Common myeloid progenitor, CD34-positive (primary cell): ENCODE measurements at places on chromosomes 12 and 14.

GRCh38 chr12:53749986-53750811 is 1.6 kb downstream of the CISTR start:
- peaks cover 34% of the 10 kb centered on the region for H3K27me3 ChIP-seq
- peaks cover 26% of the 10 kb centered on the region for H3K4me1 ChIP-seq
- peak overlapping the region; percentile 74 for H3K4me3 ChIP-seq
- no peak for DNase-seq

DNA sequence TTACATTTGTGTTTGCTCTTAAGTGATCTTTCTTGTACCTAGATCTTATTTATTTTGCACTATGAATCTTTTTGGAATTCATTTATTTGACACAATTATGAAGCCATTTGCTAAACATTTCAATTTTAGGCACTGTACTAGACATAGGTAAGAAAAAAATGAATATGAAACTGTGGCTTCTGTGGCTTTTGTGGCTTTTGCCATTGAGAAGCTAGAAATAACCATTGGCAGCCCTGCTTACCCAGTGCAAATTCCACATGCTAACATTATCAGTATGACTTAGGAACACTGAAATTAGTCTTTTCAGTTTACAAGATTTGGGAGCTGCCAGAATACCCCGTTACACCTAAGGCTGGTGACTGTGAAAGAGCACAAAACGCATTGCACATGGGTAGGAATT is 60.1 kb downstream of the FSCB start:
- H3K4me1 ChIP-seq, result no peaks in the 10 kb centered on the region
- no peak overlapping the region for H3K27ac ChIP-seq
- DNase-seq, result no peak

DNA sequence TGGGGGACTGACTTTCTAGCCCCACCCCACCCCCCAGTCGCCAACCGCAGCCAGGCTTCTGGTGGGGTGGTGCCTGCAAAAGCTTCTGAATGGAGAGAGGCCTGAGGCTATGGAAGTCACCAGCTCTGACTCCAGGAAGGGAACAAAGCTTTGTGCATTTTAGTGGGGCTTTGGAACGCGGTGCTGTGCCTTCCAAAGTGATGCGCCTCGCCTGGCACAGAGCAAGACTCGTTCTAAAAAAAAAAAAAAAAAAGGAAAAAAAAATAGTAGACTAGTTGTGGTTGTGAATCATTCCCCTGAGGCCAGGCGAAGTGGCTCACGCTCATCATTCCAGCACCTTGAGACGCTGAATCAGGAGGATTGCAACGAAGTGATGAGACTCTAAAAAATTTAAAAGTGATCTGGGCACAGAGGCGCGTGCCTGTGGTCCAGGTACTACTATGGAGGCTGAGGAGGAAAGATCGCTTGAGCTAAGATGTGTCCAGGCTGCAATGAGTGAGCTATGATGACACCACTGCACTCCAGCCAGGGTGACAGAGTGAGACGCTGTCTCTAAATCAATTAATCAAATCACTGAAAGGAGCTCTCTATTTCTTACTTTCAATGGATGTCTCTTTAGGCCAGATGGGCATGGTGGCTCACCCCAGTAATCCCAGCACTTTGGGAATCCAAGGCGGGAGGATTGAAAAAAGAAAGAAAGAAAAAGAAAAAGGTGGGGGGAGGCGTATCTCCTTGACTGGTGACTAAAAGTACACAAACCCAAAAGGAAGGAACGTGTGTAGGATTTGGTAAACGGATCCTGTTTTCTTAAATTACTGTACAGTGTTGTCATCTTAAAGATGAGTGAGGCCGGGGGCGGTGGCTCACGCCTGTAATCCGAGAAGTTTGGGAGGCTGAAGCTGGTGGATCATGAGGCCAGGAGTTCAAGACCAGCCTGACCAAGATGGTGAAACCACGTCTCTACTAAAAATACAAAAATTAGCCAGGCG is 259.6 kb upstream of the ALG10B start:
- H3K4me1 ChIP-seq, result no peaks in the 10 kb centered on the region
- no peaks in the 10 kb centered on the region for H3K27me3 ChIP-seq

- H3K27me3 ChIP-seq, result peaks cover 14% of the 10 kb centered on the region
- no peak overlapping the region for H3K27ac ChIP-seq
- H3K36me3 ChIP-seq, result no peaks in the 10 kb centered on the region
- H3K4me1 ChIP-seq, result no peaks in the 10 kb centered on the region
- H3K4me3 ChIP-seq, result no peak overlapping the region
- DNase-seq, result no peak
Observed at GRCh38 chr12:119341020-119341419, 6.5 kb downstream of the CCDC60 start.
